Erythroblast (primary cell): ENCODE measurements at places on chromosomes 3 and 15.

DNA sequence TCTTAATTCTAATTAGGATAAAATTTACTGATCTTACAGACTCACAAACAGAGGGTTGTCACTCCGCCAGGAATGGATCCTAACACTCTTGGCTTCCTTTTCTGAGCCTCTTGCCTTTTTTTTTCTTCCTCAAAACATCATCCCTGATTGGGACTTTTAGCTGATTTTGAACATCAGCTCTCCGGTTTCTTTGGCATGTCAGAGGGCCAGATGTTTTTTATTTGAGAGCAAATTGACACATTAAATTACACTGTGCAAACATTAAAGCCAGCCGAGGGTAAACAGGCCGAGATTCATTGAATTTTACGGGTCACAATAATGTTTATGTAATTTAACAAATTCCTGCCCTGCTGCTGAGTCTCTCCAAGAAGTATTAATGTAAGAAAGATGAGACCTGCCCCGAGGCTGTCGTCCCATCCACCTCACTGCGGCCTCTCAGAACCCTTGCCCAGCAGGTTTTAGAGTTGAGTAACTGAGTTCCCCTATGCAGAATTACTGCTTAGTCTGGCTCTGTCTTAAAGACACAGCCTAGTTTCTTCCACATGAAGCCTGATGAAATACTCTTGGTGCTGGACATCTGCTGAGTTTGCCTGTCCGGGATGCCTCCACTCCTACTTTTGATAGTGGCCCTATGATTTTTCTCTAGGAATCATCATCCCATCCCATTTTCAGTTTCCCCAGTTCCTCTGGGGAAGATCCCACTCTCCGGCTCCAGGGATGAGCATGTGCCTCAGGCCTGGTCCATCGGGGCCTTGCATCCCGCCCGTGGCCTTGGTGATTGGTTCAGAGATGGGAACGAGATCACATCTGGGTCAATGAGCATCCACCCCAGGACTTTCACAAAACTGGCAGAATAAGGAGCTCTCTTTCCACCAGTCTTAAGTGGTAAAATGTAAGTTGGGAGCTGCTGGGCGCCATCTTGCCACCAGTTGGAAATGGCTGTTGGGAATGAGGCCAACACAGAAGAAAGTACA is 226.6 kb upstream of the TLE3 start:
- no peak for DNase-seq

- DNase-seq = peak; percentile 51
Observed at GRCh38 chr15:34647569-34648293, 64.3 kb upstream of the GOLGA8B start.

GRCh38 chr3:141050576-141051442 is at the start of gene SPSB4:
SPSB4 (plus strand) TSS chr3:141051347; CDS start chr3:141066105, 14,758 bp downstream.
- DNase-seq = no peak

DNA sequence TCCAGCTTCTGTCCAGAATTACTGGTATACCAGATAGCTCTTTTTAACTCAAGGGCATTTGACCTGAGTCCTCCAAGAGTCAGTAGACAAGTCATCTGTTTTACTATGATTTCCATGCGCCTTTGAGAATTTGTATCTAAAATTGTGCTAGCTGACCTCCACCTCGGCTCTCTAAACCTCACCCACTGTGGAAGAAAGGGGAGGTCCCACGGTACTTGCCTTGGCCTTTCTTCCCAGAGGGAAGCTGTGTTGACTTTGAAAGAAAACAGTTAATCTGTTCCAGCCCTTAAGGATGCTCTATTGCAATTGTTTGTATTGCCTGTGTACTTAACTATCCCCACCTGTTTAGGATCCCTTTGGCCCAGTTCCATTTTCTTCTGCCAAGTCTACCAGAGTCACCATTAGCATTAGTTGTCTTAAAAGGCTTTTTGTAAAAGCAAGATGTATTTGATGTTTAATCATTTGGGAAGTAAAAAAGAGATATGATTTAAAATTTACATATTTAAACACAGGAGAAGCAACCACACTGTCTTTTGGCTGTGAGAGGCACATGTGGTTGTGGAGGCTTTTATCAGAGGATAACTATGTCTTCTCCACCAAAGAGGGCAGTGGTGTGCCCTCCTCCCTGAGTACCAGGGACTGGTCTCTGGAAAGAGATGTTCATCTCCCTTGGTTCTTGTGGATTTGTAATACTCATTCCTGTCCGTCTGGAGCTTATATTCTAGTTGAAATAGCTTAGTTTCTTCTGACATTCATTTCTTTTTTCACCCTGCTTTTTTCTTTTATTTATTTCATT is 88.8 kb downstream of the CRTC3 start:
- peak; percentile 17 for DNase-seq

- no peak for DNase-seq
Observed at GRCh38 chr3:44110648-44111047, 131.0 kb upstream of the TOPAZ1 start.

DNA sequence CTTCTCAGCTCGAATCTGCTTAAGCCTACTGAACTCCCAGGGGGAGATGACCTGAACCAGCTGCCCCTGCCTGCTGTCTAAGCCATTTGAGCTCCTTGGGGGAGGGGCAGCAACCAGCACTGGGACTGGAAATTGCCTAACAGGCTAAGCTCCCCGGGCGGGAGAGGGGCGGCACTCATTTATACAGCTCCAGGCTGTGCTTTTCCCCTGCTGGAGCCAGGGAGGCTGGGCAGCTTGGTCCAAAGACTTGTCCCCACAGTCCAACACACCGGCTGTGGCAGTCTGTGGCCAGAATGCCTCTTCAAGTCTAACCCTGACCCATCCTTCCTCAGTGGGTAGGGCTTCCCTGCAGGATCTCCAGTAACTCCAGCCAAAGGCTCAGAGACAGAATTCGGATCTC is 1241.5 kb downstream of the ROBO2 start:
- DNase-seq = no peak

DNA sequence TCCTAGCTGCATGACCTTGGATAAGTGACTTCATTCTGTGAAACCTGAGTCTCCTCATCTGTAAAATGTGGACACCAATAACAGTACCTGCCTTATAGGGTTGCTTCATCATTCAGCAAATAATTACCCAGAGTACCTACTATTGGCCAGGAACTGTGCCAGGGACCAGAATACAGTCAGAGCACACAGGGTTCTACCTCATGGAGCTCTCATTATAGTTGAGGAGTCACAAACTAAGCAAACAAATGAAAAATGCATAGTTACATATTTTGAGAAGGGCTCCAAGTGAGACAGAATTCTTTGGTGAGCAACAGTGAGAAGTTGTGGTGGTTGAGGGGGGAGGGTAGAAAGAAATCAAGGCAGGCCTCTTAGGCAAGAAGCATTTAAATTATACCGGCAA is 308.6 kb upstream of the WNT5A start:
- no peak for DNase-seq

DNA sequence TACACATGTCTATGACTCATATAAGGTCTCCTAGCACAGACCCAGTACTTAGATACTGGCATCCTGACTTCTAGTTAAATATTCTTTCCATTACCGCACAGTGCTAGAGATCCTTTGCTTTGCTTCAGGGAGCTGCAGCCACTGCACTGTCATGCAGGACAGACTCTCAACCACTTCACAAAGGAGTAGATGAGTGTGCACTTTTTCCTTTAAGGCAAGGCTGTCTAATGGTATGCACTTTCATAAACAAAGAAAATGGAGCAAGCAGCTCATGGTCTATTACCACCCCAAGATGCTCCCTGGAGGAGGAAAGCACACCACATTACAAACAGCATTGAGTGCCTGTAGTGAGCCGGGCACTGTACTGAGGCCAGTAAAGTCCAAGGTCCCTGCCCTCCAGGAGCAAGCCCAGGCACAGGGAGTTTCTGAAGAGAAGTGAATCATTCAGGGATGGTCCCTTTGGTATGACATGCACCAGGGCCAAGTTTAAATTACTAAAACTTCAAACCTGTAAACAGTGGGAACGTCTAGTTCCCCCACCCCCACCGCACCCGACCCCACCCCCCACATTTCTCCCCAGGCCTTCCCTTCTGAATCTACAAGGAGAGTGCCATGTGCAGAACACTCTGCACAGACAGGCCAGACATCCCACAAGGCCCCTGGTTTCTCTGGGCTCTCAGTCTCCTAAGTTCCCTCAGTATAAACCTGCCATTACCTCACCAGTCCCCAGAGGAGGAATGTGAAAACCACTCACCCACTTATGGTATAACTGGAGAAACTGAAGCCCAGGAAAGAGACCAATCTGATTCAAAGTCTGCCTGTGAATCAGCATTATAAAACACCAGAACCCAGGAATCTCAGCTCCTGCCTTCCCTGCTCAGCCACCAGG is 107.8 kb upstream of the BCL6 start:
- DNase-seq = no peak

- DNase-seq = no peak
Observed at GRCh38 chr3:16484216-16484615, 29.3 kb downstream of the RFTN1 start.

GRCh38 chr3:98962189-98962930 is 60.9 kb upstream of the DCBLD2 start:
- DNase-seq = no peak

- DNase-seq = no peak
Observed at GRCh38 chr3:143402602-143403001, 283.0 kb downstream of the CHST2 start.

- peak; percentile 1 for DNase-seq
Observed at GRCh38 chr3:96619475-96619874, 194.9 kb upstream of the EPHA6 start.

DNA sequence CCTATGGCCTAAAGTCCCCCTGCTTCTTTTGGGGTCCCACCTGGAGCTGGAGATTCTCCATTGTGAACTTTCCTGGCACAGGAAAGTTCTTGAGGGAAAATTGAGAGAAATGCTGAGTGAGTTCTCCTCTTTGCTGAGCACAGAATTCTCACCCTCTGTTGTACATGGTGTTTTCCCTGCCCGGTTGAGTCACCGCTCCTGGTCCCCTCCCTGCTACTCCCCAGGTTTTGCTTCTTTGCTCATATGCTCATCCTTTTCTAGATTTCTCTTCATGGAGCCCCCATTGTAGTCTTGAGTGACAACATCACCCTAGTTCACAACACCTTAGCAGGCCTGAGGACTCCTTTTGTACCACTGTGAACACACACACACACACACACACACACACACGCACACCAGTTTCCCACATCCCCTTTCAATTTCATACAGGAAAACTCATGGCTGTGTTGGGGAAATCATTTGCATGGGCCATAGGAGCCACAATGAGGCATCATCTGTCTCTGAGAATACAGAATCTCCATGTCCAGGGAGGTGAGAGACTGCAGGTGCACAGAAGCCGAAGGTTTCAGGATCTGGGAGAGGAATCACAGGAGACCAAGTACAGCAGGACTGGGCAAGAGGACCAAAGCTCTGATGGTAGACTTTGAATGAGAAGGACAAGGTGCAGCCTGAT is 585.3 kb downstream of the GOLGA6L6 start:
- no peak for DNase-seq

DNA sequence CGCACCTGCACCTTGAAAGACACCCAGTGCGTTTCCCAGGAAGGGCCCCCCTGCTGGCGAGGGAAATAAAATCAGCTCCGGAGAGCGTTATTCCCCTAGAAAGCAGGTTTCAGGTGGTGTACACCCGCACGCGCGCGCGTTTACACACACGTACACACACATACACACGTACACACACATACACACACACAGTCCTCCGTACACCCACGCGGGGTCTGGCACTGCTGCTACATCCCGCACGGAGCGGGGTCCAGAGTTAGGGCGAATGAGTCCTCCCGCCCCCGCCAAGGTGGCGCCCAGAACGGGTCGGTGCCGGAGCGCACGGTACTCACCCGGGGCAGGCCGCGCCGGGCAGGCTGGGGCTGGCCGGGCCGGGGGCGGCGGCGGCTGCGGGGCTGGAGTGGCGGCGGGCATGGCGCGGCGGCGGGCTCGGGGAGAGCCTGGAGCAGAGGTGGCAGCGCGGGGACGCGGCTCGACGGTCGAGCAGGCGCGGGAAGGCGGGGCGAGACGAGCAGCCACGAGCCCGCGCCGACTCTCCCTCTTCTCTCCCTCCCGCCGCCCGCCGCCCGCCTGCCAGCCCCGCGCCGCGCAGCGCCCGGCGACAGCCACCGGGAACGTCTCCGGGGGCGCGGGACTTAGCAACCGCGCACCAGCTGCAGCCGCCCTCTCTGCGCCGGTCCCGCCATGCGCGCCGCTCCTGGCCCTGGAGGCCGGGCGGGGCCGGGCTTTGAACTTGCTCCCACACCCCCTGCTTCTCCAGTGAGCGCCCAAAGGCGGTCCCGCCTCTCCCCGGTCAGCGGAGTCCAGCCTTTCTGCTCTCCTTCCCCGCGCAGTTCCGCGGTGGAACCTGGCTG is at the start of gene DCLK3:
TSS of gene DCLK3 (minus strand) at position 704 of the 854 bp plus-strand sequence. CDS start at position 414, 290 bp downstream.
- peak; percentile 34 for DNase-seq

GRCh38 chr15:75758071-75758872 is 45.6 kb upstream of the CSPG4 start:
- peak; percentile 90 for DNase-seq

- peak; percentile 69 for DNase-seq
Observed at GRCh38 chr3:52317208-52318000, 1.3 kb downstream of the DNAH1 start.

- no peak for DNase-seq
Observed at GRCh38 chr3:120487191-120487650, 36.4 kb upstream of the FSTL1 start.

GRCh38 chr3:138433892-138434275 is 532 bp upstream of the ESYT3 start:
- DNase-seq = no peak
